ENCODE measurements at places on chromosomes 16 and 17.

DNA sequence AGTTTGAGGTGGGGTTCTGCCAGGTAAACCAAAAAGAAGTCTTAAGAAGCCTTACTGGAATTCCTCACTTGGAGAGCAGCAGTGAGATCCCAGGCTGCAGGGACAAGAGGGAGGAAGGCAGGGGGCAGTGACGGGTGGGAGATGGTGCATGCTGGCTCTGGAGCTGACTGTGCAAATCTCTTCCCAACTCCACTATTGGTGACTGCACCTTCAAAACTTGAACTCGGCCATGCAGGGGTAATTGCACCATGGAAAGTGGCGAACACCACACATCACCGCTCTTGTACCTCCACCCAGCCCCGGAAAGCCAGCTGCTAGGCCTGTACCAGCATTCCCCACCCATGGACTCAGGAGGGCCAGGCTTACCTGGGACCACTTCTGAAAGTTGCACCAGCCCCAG is 51.4 kb upstream of the CDR2 start:
- no peak for DNase-seq

- no peak for DNase-seq
These were observed 31.4 kb downstream of the NOS2 start for GRCh38 chr17:27768858-27769410.

GRCh38 chr16:85310868-85311585 is 198.8 kb upstream of the CIBAR2 start:
- DNase-seq, result no peak

GRCh38 chr17:80712606-80713005 is 168.0 kb downstream of the RPTOR start:
- no peak for DNase-seq

GRCh38 chr16:5215901-5216300 is 118.3 kb upstream of the EEF2KMT start:
- DNase-seq, result no peak

DNA sequence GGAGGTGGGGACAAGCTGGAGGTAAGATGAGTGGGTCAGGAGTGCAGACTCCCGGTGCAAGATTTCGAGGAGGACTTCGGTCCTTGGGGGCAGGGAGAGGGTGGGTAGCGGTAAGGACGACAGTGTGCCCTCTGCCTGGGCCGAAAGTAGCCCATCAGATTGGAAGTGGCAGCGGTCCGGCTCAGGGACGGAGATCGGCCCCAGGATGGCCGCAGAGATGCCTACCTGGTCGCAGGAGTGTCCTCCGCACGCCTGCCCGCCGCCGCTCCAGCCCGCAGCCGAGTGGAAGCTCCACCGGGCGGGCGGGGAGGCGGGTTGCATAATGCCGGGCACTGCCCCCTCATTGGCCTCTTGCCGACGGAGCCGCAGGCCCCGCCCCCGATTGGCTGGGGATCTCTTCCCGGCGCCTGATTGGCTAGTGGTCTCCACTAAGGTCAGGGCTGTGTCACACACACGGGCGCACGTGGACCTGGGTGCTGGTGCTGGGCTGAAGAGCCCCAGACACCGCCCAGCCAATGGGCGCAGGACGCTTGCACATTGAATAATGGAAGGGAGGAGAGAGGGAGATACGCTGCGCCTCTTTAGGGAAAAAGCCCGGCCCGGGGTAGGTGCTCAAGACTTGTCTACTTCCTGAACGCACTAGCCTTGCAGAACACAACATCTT is at the start of gene PER1:
TSS of gene PER1 (minus strand) at position 293 of the 664 bp plus-strand sequence. CDS start 1,698 bp downstream, outside the sequence.
- DNase-seq, result peak; percentile 95

GRCh38 chr17:48427598-48427997 is 2.4 kb downstream of the SKAP1 start:
- no peak for DNase-seq

GRCh38 chr16:27508476-27508875 is 41.2 kb downstream of the GTF3C1 start:
- no peak for DNase-seq

DNA sequence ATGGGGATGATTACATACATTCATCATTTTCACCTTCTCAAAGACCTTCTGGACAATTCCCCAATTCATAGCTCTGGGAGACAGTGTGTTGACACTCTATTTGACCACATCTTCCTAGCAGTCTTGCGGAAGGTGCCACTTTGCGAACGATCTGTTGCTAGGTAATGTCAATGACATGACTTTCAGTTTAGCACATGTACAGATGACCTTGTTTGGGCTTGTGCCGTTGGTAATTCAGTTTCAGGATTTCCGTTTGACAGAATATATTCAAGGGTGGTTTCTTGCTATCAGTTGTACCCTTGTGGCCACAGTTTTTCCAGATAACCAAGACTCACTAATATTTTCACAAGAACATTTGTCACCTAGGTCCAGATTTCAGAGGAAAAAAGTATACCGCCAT is 478.2 kb downstream of the WWOX start:
- no peak for DNase-seq

DNA sequence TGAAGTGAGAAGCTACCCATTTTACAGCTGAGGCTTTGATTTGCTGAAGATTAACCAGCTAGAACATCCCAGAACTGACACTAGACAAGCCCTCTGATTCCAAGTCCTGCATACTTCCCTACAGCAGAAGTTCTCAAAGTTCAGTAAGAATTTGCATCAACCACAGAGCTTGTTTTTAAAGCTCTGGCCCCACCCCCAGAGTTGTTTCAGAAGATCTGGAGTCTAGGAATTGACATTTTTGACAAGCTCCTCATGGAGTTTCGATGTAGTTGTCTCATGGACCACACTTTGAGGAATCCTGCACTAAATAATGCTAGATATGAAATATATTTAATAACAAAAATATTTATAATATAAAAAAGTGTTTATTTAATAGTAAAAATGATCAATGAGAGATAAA is 120.3 kb upstream of the ADAMTS18 start:
- DNase-seq, result no peak

- no peak for DNase-seq
These were observed 582.1 kb downstream of the RBFOX1 start for GRCh38 chr16:7914748-7915147.

- DNase-seq, result no peak
These were observed 3.2 kb downstream of the TERB1 start for GRCh38 chr16:66798161-66798560.
